ENCODE measurements at places on chromosomes 6 and 20. TPM values are rescaled to one million over a fixed set of nuclear protein-coding genes. Genes with fewer than 3 reads are reported as not detected.

Gene DEFB110
- not detected for total RNA-seq

Gene TMEM244
- not detected for total RNA-seq

Gene ZNF831
- total RNA-seq, result 0.98 TPM

Gene GSS
- total RNA-seq, result 47.8 TPM

Gene HLA-DRA
- 0.45 TPM for total RNA-seq

Gene CDH26
- total RNA-seq, result not detected

Gene TFAP2D
- total RNA-seq, result not detected
